Fibroblast of upper back skin (primary cell): ENCODE measurements at places on chromosomes 4 and X.

DNA sequence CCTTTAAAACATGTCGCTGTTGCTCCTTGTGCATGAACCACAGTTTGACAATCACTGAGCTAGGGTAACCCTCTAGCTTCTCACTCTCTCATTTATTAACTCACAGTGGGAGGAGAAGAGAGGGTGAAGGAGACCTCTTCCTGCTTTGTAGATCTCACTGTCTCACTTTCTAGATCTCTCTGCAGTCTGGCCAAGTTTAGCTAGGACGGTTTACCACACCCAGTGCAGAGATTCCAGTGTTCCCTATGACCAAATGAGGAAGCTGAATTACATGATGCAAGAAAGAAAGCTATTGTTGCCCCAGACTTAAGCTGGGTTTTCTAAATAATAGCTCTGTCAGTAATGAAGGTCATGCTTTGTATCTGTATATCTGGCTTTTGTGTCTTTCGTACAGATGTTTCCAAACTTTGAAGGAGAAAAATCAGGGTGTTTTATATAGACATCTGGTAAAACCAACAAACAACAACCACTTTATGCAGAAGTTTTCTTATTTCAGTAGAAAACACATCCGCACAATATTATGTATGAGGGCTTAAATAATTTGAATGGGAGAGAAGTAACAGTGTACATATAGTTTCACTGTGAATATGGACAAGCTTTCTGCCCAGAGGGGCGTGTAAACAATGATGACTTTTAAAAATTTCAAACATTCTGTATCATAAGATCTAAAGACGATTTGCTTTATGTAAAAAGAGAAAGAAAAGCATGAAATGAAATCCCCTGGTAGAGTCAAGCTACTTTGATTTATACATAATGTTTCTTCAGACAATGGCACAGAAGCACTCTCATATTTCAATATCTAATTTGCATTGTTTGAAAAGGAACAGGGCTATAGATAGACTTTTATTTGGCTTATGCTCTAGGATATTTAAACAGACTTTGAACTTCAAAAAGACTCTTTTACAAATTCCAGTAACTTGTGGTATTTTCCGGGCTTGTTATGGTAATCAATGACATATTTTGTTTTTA is 582.3 kb downstream of the FSTL5 start:
- peak; percentile 63 for DNase-seq

DNA sequence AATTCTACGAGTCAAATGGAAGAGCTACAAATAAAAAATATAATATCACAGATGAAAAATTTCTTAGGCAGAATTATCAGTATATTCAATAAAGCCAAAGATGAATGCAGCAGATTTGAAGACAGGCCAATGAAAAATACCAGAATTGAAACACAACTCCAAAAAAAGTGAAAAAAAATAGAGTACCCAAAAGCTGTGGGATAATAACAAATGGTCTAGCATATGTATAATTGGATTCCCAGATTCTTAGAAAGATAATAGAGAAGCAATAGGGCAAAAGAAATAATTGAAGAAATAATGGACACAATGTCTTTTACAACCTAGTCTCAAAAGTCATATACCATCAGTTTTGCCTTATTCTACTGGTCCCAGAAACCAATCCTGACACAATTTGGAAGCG is 4.4 kb downstream of the ANAPC10 start:
- no peak for DNase-seq

GRCh38 chr4:99868126-99868596 is 26.1 kb downstream of the LAMTOR3 start:
- peak; percentile 76 for DNase-seq

DNA sequence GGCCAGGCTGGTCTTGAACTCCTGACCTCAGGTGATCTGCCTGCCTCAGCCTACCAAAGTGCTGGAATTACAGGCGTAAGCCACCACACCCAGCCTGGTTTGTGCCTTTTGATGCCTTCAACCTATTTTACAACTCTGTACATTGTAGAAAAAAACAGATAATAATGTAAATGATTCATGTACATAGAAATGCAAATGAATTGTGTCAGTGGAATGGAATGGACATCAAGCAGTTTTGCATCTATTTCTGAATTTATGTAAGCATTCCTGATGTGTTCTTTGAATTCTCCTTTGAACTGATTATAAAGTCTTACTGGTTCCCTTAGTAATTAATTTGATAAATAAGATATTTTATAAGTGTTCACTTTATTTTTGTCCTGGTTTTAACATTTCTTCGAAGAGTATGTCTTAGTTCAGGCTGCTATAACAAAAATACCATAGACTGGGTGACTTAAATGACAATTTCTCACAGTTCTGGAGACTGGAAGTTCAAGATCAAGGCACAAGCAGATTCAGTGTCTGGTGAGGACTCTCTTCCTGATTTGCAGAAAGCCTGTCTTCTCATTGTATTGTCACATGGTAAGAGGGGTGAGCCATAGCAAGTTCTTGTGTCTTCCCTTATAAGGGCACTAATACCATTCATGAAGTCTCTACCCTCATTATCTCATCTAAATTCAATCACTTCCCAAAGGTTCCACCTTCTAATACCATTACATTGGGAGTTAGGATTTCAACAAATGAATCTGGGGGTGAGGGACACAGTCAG is 162.2 kb upstream of the S100G start:
- DNase-seq, result peak; percentile 69

GRCh38 chr4:174214101-174214878 is 69.2 kb downstream of the FBXO8 start:
- no peak for DNase-seq

- DNase-seq, result no peak
Measured at GRCh38 chr4:101555341-101555880, 208.1 kb upstream of the PPP3CA start.

GRCh38 chrX:128676651-128677050 is 624.4 kb upstream of the ACTRT1 start:
- peak; percentile 52 for DNase-seq

GRCh38 chr4:185424905-185425646 is 688 bp downstream of the UFSP2 start:
- no peak for DNase-seq

- no peak for DNase-seq
Measured at GRCh38 chr4:164591666-164592065, 162.3 kb upstream of the SMIM31 start.

DNA sequence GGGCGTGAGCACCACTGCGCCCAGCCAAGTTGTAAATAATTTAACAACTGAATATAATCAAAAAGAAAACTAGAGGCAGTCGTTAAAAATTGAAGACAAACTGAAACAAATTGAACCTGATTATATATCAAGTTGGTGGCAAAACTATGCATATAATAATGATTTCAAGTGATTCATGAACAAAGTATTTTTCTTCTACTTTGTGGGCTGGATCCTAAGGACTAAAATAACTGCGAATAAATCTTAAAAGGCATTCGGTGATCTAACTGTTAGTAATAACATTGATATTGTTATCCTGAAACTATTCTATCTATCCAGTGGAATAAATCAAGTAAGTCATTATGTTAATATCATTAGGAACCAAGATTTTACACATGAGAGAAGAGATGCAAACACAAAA is 21.2 kb upstream of the USP9X start:
- DNase-seq, result peak; percentile 52

- DNase-seq, result no peak
Measured at GRCh38 chr4:77349796-77350195, 192.8 kb downstream of the CCNG2 start.

GRCh38 chrX:110286106-110286505 is 31.8 kb downstream of the AMMECR1 start:
- DNase-seq, result peak; percentile 87

GRCh38 chr4:72893354-72894066 is 176.0 kb downstream of the COX18 start:
- DNase-seq, result no peak

DNA sequence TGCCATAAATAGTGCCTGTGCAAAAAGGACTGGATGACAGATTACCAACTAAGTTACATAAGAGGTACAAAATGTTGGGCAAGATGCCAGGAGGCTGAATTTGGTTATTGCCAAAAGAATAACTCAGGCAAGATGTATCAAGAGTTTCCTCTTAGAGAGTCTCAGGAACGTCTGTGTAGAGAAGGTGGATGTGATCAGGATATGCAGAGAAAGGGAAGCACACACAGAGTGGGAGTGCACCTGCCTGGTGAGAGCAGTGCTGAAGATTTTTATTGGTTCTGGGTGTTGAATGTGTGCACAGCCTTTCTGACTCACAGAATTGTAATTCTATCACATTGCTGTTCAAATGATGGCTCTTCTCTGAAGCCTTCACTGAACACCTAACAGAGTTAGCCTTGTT is 156.8 kb upstream of the HS3ST1 start:
- no peak for DNase-seq

DNA sequence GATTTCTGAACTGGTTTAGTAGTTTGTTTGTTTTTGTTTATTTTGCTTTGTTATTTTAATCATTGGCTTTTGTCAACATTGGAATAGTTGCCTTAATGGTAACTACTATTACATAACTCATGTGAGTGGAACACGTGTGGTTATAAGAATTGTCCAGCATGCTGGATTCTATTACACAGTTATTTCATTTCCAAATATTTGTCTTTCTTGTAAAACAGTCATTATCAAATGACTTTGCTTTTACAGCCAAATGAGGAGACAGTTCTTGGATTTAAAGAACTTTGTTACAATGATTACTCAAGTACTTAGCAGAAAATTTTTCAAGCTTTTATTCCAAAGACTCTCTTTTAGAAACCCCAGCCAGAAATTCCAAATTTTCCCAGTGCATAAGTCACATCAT is 516.1 kb upstream of the MAGEB2 start:
- DNase-seq, result no peak

DNA sequence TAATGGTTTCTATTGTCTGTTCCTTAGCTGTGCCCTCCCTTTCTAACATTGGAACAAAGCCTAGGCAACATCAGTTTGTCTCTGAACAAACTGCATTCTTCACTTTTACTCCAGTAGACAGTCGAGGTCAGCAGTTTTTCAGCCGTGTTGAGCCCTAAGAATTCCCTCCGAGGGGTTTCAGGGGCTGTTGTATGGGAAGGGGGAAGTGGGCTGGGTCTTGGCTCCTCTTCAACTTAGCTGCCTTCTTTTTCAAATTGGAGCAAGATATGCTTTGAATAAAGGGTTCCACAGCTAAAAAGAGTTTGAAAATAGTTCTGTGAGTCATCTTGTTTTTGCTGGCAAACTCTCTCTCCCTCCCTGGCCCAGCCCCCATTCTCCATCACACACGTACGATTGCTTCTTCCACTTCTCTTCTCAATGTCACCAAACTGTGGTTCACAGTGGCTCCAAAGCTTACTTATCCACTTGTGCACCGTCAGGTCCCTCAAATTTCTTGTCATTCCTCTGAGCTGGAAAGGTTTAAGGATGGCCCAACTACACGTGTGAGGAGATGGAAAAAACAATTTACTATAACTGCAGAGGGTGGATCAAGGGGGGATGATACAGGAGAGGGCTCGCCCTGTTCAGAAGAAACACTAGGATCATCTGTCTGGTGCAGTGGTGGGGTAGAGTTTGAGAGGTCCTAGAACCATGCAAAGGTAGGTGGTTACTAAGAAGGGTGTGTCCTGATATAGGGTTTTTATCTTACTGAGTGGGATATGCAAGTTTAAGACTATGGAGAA is 9.2 kb upstream of the MAML3 start:
- peak; percentile 72 for DNase-seq

- DNase-seq, result peak; percentile 53
Measured at GRCh38 chr4:4396628-4397440, 9.9 kb downstream of the NSG1 start.

- peak; percentile 59 for DNase-seq
Measured at GRCh38 chrX:53682885-53683555, 3.5 kb downstream of the HUWE1 start.

GRCh38 chrX:11437642-11438379 is 144.6 kb downstream of the AMELX start:
- peak; percentile 83 for DNase-seq

GRCh38 chr4:187491959-187492358 is 503.6 kb upstream of the ZFP42 start:
- peak; percentile 71 for DNase-seq
